Activated T-cell treated with anti-CD3 and anti-CD28 coated beads for 24 hours (primary cell): ENCODE measurements at places on chromosomes 1 and 21.

- DNase-seq, result no peak
Measured at GRCh38 chr1:34373912-34374311, 197.2 kb downstream of the C1orf94 start.

- no peak for DNase-seq
Measured at GRCh38 chr1:145696630-145696960, 10.6 kb downstream of the PDZK1 start.

DNA sequence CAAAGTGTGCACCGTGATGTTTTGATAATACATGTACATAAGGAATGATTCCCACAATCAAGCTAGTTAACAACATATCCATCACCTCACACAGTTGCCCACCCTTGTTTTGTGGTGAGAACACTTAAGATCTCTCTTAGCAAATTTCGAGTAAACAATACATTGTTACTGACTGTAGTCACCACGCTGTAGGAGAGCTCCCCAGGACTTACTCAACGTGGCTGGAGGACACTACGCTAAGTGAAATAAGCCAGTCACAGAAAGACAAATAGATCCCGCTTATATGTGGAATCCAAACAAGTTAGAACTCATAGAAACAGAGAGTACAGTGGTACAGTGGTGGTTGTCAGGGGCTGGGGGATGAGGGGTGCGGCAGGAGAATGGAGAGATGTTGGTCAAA lies 24.8 kb downstream of the GPR137B start:
- no peak for DNase-seq

DNA sequence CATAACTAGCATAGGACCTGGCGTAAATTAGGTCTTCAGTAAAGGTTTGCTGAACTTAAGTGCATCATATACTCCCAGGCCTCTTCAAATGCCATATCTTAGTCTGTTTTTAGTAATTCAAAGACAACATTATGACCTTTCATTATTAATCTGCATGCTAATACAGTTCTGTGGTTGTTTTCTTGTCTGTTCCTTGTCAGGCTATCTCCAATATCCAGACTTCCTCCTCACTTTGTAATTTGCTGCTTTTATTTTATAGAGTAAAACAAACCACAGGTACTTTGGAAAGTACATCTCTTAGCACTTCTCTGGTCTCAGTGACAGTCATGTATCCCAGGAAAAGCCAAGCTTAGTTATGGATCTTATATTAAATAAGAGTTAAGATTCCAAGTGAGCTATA lies 65.1 kb upstream of the BMP8A start:
- no peak for DNase-seq

DNA sequence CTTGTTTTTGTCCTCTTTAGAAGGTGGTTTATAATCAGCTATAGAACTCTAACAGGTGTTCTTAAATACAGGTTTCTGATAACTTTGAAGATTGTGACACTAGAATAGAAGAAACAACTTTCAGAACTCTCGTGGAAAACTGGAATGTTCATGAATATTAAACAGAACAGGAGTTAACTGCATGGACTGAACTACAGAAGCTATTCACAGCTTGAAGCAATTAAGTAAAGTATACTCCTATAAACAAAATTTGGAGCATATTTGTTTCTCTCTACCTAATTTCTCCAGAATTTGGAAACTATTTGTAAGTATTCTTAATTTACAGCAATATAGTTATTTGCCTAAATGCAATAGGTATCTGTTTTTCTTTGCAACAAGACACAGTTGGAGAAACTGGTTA lies 824.8 kb downstream of the ADGRL2 start:
- no peak for DNase-seq

DNA sequence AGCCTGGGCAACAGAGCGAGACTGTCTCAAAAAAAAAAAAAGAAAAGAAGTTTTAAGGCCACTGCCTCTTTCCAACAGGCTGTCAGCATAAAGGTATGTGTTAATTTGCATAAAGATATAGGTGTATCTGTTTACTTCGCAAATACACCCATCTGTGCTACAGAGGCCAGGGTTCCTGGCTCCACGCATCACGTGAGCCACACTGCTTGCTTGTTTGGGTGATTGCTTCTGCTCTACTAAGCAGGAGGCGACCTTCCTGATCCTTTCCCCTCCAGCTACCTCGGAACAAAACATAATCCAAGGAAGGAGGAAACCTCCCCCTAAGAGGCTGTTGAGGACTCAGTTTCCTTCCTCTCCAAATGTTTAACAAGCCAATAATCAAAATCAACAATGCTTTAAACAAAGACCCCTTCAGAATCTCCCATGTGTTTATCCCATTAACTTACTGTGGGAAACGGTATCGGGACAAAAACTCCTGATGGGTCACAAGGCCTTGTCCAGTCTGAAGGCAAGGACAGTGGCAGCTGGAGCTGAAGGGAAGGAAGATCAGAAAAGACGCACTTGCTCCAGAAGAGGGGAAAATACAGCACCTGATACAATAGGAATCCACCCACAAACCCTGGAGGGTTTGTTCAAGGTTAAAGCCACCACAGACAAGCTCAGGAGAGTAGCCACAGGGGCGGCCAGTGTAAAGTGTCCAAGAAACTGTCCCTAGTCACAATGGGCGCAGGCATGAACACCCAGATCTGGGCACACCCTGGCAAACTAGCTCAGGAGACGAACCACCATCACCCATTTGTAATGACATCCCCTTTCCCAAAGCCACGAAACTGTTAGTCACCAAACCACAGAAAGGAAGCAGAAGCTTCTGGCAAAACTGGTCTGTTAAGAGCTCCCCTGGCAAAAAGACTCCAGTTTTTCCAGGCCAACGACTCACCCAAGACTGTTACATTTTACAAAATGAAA lies 17.2 kb downstream of the CTNNBIP1 start:
- no peak for DNase-seq

GRCh38 chr21:44078411-44078981 lies 28.7 kb upstream of the PWP2 start:
- DNase-seq, result no peak

DNA sequence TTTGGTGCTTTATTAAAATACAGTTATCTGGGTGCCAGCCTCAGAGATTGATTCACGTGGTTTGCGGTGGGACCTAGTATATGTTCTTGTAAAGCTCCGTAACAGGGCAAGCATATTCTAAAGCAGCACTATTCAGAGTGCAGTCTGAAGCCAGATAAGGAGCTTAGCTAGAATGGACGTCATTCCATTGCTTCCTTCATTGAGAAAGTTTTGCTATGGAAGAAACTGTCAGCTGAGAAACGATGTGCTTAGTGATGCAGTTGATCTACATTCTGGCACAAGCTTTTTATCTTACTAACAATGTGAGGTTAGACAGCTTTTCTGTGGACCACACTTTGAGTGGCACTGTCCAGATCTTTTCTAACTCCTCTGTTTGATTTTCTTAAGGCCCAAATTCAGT lies 26.2 kb downstream of the SLC44A3 start:
- DNase-seq, result no peak

GRCh38 chr1:193321242-193321840 lies 134.9 kb upstream of the B3GALT2 start:
- DNase-seq, result no peak

GRCh38 chr1:58597076-58597475 lies 20.0 kb upstream of the TACSTD2 start:
- DNase-seq, result no peak

GRCh38 chr1:32861904-32862695 lies 8.6 kb downstream of the FNDC5 start:
- no peak for DNase-seq

- DNase-seq, result no peak
Measured at GRCh38 chr1:207922554-207922953, 11.6 kb upstream of the CD34 start.

GRCh38 chr1:231139125-231139649 lies 22.7 kb upstream of the TRIM67 start:
- DNase-seq, result no peak

- no peak for DNase-seq
Measured at GRCh38 chr1:29849991-29850757, 613.9 kb downstream of the PTPRU start.

GRCh38 chr1:30852026-30852425 lies 56.5 kb downstream of the SDC3 start:
- DNase-seq, result no peak

GRCh38 chr1:27811741-27812500 lies 18.7 kb upstream of the PPP1R8 start:
- DNase-seq, result no peak

- DNase-seq, result no peak
Measured at GRCh38 chr1:5563861-5564577, 428.2 kb downstream of the NPHP4 start.

- DNase-seq, result no peak
Measured at GRCh38 chr1:66916320-66916719, 8.3 kb downstream of the DNAI4 start.

GRCh38 chr1:218390618-218391017 lies 45.5 kb downstream of the TGFB2 start:
- no peak for DNase-seq

DNA sequence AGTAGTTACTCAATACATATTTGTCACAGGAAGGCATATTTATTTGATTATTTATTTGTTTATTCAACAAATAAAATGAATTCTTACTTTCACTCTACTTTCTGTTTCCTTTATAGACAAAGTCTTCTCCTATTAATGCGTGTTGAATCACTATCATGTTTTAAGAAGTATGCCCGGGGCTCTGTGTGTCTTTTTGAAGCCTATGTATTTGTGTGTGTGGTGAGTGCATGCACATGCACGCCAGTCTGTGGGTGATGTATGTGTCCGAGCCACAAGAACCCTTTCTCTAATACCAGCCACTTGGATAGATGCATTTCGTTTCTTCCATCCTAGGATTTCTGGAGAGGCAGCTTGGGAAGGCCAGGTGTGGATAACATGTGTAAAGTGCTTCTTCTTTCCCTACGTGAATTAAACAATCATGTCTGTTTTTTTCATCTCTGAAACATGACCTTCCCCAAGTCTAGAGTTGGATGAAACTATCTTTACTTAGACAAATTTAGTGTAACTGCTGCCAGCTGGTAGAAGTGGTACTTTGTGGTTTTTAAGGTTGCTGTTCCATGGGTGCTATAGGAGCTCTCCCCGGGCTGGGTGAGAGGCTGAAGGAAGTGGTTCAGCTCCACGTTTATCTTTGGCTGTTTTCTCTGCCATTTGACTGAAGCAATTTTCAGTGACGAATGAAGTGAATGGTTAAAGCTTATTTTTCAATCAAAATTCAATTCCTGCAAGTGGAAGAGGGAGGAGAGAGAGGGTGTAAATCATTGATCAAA lies 46.8 kb upstream of the PPM1J start:
- no peak for DNase-seq

DNA sequence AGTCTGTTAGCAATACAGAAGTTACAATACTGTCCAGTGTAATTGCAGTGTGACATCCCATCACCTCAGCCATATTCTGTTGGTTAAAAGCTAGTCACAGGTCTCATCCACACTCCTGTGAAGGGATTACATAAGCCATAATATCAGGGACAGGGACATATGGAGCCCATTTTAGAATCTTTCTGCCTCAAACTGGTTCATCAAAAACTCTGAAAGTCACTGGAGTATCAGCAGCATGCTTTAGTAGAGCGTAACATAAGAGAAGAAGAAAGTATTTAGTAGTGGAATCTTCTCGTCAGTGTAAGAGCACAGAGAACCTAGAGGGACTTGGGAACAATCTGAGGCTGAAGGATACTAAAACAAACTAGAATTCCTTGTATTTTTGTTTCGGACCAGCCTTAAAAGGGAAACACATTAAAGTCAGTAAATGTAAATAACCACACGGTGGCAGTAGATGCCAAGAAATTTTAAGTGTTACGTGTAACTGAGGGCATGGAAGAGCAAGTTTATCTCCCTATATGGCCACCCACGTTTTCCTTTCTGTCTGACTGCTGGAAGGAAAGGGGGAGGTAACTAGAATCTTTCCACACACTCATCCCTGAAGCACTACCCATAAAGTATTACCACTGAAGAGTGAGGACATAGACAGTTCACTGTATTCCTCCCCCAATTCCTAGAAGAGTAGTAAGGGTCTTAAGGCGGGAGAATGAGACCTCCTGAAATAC lies 41.6 kb upstream of the AGL start:
- peak; percentile 18 for DNase-seq

- no peak for DNase-seq
Measured at GRCh38 chr1:228802386-228803220, 67.3 kb downstream of the RHOU start.

- no peak for DNase-seq
Measured at GRCh38 chr1:15500184-15501178, 23.5 kb downstream of the CASP9 start.
